ENCODE measurements at places on chromosomes 6 and 20. TPM values are rescaled to one million over a fixed set of nuclear protein-coding genes. Genes with fewer than 3 reads are reported as not detected.

The RIPOR2 gene
- 1.1 TPM for total RNA-seq

The OPRL1 gene
- 10.2 TPM for total RNA-seq

The GHRH gene
- not detected for total RNA-seq

The COL19A1 gene
- 0.33 TPM for total RNA-seq

The TMEM170B gene
- total RNA-seq = 5.0 TPM

- no peak for DNase-seq
Measured at GRCh38 chr6:73528897-73529296, 8.1 kb upstream of the EEF1A1 start.

DNA sequence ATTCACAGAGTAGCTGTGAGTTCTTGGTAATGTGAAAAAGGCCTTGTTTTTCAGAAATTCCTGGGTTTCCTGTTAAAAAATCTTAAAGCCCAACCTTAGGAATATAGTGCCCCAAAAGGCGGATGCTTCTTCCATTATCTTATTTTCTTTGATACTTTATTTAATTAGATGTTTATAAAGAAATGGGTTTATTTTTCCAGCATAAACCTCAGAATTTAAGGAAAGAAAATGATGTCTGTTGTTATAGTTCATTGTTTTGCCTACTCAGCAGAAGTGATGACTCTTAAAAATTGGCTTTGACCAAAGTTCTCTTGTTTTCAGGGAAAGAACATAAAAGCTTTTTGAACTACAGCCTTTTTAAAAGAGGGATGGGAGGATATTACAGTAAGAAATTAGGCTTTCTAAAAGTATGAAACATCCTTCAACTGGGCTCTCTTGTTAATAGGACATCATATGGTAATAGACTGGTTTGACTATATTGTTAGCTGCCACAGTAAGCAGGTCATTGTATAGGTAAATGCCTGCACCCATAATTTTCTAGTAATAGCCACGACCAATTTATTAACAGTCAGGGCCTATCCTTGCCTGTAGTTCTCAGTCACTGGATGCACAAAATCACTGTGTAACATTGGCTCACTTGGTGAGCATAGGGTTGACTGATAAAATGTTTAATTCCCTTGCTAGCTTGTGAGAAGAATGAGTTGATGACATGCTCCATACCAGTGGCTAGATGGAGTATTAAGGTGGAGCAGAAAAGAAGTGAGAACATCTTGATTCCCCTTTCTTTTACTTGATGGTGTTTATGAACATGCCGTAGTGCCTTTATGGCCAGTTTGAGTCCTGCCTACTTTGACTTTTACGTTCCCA, 5.2 kb downstream of the SRSF6 start:
- DNase-seq = no peak

DNA sequence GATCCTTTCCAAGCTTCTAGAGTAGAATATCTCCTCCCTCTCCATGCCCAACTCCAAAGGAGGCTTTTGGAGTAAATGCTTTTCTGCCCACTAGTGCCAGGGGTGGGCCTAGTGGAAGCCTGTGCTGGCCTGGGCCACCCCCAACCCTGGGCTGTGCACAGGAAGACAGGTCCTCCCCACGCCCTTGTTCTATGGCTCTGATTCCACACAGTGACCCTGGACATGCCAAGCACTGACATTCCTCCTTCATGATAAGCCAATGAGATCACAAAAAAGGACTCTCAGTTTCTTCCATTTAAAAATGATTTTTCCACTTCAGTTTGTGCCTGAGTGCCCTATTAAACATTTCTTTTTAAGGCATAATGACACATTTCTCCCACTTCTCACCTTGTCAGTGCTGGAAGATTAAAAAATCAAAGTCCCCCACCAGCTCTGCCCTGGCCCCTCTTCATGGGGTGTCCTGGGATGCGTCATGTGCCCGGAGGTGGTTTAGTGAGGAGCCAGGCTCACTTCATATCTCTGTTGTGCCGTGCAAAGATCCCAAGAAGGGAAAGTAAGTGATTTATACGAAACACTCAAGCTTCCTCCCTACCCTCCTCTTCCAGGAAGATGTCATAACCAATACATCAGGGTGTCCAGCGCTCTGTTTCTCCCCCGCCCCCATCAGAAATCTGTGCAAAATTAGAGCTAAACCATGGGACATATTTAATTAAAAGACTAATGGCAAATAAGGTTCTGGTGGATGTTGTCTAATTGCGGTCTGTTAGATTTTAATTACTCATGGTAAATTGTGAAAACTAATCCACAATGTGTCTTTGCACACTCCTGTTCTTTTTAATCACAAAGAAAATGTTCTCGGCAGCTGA, 255.0 kb downstream of the NRN1 start:
- no peak for DNase-seq

GRCh38 chr20:52083627-52084232, 107.8 kb downstream of the ZFP64 start:
- DNase-seq = peak; percentile 60

GRCh38 chr6:87373377-87373776, 28.8 kb downstream of the C6orf163 start:
- no peak for DNase-seq

- DNase-seq = no peak
Measured at GRCh38 chr6:107305391-107305790, 154.0 kb downstream of the PDSS2 start.
